ENCODE measurements at places on chromosomes 5 and 9. TPM values are rescaled to one million over a fixed set of nuclear protein-coding genes. Genes with fewer than 3 reads are reported as not detected.

GRCh38 chr9:99628849-99629620 lies 192.7 kb upstream of the NR4A3 start:
- H3K27me3 ChIP-seq, result no peaks in the 10 kb centered on the region
- no peak overlapping the region for H3K4me3 ChIP-seq
- H3K4me1 ChIP-seq, result no peaks in the 10 kb centered on the region
- no peak for DNase-seq

- no peak for DNase-seq
- no peak overlapping the region for H3K4me3 ChIP-seq
- no peak overlapping the region for H3K27ac ChIP-seq
- H3K36me3 ChIP-seq, result no peaks in the 10 kb centered on the region
These were observed 268.3 kb upstream of the WWC1 start for GRCh38 chr5:168023191-168023590.

GRCh38 chr5:135139381-135140134 lies 105.5 kb upstream of the PITX1 start:
- H3K36me3 ChIP-seq, result no peaks in the 10 kb centered on the region
- no peaks in the 10 kb centered on the region for H3K4me1 ChIP-seq
- peak overlapping the region; percentile 16 for H3K27ac ChIP-seq
- H3K4me3 ChIP-seq, result no peak overlapping the region

DNA sequence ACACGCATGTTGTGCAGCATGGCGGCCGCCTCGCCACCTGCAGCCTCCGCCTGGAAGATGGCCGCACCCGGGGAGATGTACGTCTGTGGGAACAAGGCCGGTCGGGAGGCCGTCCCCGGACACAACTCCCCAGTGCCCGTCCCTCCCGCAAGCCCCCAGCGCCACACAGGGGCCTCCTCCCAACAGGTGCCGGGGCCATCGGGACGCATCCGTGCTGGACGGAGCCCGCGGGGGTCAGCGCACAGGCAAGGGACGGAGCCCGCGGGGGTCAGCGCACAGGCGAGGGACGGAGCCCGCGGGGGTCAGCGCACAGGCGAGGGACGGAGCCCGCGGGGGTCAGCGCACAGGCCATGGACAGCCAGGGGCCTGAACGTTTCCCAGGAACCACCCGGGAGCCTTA lies 26.5 kb downstream of the SLC12A7 start:
- H3K4me1 ChIP-seq, result no peaks in the 10 kb centered on the region
- H3K27me3 ChIP-seq, result no peaks in the 10 kb centered on the region

DNA sequence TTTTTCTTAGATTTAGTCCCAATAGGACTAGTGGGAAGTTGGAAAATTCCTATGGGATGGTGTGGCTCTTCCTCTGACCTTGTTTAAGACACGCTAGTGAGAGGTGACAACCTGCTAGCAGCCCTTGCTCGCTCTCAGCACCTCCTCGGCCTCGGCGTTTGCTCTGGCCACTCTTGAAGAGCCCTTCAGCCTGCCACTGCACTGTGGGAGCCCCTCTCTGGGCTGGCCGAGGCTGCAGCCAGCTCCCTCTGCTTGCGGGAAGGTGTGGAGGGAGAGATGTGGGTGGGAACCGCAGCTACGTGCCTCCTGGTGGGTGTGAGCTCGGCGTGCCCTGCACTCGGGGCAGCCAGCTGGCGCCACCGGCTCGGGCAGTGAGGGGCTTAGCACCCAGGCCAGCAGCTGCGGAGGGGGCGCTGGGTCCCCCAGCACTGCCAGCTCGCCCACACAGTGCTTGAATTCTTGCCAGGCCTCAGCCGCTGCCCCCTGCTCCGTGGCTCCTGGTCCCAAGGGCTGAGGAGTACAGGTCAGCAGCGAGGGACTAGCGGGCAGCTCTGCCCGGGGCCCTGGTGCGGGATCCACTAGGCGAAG lies 254.5 kb upstream of the ANKRD55 start:
- no peak for DNase-seq
- no peak overlapping the region for H3K4me3 ChIP-seq

- H3K4me3 ChIP-seq, result peak overlapping the region; percentile 89
- no peaks in the 10 kb centered on the region for H3K27me3 ChIP-seq
- peaks cover 32% of the 10 kb centered on the region for H3K4me1 ChIP-seq
These were observed 639 bp downstream of the EHMT1 start for GRCh38 chr9:137619240-137620047.

DNA sequence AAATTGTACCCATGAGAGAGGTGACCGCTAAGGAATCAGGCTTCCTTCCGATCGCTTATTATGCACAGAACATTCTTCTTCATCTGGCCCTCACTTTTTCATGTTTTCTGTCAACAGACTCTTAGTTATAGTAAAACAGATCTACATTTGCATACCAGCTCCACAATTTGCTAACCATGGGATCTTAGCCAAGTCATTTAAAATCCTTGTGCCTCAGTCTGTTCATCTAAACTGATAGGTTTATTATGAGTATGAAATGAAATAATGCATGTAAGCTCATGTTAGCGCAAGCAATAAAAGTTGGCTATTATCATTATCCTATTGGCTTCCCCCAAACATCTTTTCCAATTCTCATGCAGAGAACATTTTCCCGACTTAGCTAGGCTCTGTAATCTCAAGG lies 42.3 kb downstream of the FGF1 start:
- peaks cover 13% of the 10 kb centered on the region for H3K4me1 ChIP-seq
- DNase-seq, result no peak
- H3K27me3 ChIP-seq, result no peaks in the 10 kb centered on the region
- H3K27ac ChIP-seq, result no peak overlapping the region
- no peak overlapping the region for H3K4me3 ChIP-seq

DNA sequence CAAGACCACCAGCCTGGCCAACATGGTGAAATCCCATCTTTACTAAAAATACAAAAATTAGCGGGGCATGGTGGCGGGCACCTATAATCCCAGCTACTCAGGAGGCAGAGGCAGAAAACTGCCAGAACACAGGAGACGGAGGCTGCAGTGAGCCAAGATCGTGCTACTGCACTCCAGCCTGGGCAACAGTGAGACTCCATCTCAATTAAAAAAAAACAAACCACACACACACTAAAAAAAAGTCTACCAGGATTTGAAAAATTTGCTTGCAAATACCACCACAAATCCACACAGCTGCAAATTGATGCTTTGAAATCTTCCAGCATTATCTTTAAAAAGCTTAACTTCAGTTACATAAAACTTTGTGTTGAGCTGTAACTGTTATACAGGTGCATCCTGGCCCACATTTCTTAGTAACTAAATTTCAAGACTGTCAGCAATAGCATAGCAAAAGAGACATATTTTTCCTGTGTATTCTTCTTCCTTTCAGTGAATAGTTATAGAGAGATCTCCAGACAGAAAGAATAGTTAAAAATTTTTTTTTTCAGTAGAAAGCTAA lies 6.8 kb downstream of the CHD1 start:
- H3K36me3 ChIP-seq, result peaks cover 18% of the 10 kb centered on the region
- H3K4me1 ChIP-seq, result peaks cover 35% of the 10 kb centered on the region
- no peak overlapping the region for H3K4me3 ChIP-seq
- no peaks in the 10 kb centered on the region for H3K27me3 ChIP-seq
- DNase-seq, result no peak
- H3K27ac ChIP-seq, result no peak overlapping the region

GRCh38 chr5:8340739-8341344 lies 471.9 kb downstream of the MTRR start:
- H3K27me3 ChIP-seq, result no peaks in the 10 kb centered on the region
- DNase-seq, result no peak
- H3K4me1 ChIP-seq, result peaks cover 8% of the 10 kb centered on the region
- H3K4me3 ChIP-seq, result no peak overlapping the region
- peak overlapping the region; percentile 20 for H3K27ac ChIP-seq

- no peaks in the 10 kb centered on the region for H3K27me3 ChIP-seq
- no peak for DNase-seq
- H3K27ac ChIP-seq, result no peak overlapping the region
- H3K4me1 ChIP-seq, result peaks cover 12% of the 10 kb centered on the region
These were observed 56.4 kb upstream of the UBAC1 start for GRCh38 chr9:136017289-136018190.

GRCh38 chr5:10894445-10895054 lies 133.5 kb upstream of the DAP start:
- peaks cover 2% of the 10 kb centered on the region for H3K36me3 ChIP-seq
- no peak overlapping the region for H3K4me3 ChIP-seq
- H3K27ac ChIP-seq, result no peak overlapping the region
- peaks cover 20% of the 10 kb centered on the region for H3K4me1 ChIP-seq
- H3K27me3 ChIP-seq, result no peaks in the 10 kb centered on the region

GRCh38 chr5:21889581-21889980 lies 963.6 kb downstream of the CDH12 start:
- H3K36me3 ChIP-seq, result no peaks in the 10 kb centered on the region
- no peaks in the 10 kb centered on the region for H3K4me1 ChIP-seq
- no peak overlapping the region for H3K27ac ChIP-seq
- H3K27me3 ChIP-seq, result no peaks in the 10 kb centered on the region

- H3K36me3 ChIP-seq, result peaks cover 4% of the 10 kb centered on the region
- H3K27ac ChIP-seq, result peak overlapping the region; percentile 93
- peak overlapping the region; percentile 87 for H3K4me3 ChIP-seq
- H3K27me3 ChIP-seq, result no peaks in the 10 kb centered on the region
- peaks cover 65% of the 10 kb centered on the region for H3K4me1 ChIP-seq
- peak; percentile 59 for DNase-seq
These were observed 72.6 kb downstream of the PIK3R1 start for GRCh38 chr5:68287976-68288706.

Gene AKNA
- total RNA-seq, result 13.4 TPM

Gene ARL14EPL
- total RNA-seq, result not detected

Gene FYB1
- total RNA-seq, result not detected

Gene TAS2R1
- total RNA-seq, result not detected

Gene FOXD1
- total RNA-seq, result 0.28 TPM

Gene TAF11L12
- total RNA-seq, result not detected

Gene CATSPER3
- total RNA-seq, result 0.54 TPM

Gene MOCS2
- total RNA-seq, result 29.3 TPM

Gene OBP2B
- not detected for total RNA-seq

Gene TRPM3
- 1.4 TPM for total RNA-seq

Gene PCDHA6
- total RNA-seq, result 12.1 TPM
